ENCODE measurements at places on chromosomes 6 and 20.

DNA sequence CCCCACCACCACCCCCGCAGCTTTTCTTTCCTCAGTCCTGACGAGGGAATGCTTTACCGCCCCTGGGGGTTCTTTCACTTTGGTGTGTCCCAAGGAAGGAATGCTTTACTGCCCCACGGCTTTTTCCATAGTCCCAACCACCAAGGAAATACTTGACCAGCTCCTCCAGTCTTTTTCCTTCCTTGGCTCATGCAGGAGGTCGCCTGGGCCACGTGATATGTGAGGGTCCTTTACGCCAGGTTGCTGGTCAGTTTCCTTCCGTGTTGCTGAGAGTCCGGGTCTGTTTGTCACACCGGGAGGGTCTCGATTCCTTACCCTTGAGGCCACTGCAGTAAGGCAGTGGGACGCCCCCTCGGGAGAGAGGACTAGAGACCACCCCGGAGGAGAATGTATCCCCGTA, 58.9 kb upstream of the CDH4 start:
- no peak for DNase-seq

- DNase-seq, result peak; percentile 29
Measured at GRCh38 chr6:150016324-150017185, 8.8 kb downstream of the RAET1L start.

GRCh38 chr6:133512410-133513016, 271.4 kb downstream of the EYA4 start:
- peak; percentile 6 for DNase-seq

- DNase-seq, result no peak
Measured at GRCh38 chr6:100549406-100550167, 84.9 kb upstream of the SIM1 start.

DNA sequence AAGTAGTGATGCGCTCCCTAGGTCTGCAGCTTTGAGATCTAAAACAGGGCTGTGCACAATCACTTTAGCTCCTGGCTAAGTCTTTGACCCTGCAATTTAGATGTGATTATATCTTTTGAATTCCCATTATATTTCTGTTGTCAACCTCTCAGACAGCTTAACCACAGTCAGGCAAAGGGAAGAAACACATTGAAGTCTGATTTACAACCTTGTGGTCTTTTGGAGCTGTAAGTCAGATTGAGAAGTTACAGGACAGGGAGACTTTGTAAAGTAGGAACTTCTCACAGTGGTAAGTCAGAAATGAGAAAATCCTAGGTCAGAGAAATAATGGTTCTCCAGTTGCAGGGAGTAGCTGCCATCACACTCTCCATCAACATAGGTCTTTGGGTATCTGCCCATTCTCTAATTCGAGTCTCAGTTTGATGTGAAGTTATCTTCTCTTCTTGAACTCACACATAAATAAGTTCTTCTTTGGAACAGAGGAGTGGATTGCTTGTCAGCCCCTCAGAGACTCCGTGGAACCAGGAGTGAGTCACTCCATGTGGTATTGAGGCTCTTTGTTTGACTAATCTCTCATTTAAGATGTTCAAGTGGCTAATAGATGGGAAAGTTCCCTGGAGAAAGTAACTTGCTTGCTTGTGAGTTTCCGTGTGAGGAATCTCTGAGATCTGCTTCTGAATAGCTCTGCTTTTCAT, 35.0 kb upstream of the SGK1 start:
- DNase-seq, result peak; percentile 78

DNA sequence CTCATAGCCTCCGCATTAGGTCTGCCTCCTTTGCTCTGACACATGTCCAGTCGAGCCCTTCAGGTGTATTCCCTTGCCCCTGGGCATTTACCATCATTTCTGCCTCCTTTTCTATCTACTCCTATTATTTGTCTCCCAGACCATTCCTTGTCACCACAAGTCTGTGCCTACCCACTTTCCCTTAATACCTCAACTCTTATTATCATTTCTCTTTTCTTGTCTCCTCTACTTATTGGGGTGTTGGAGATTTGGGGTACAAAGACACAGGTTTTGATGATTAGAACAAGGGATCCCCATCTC, 1.4 kb downstream of the SYNGAP1 start:
- DNase-seq, result no peak

DNA sequence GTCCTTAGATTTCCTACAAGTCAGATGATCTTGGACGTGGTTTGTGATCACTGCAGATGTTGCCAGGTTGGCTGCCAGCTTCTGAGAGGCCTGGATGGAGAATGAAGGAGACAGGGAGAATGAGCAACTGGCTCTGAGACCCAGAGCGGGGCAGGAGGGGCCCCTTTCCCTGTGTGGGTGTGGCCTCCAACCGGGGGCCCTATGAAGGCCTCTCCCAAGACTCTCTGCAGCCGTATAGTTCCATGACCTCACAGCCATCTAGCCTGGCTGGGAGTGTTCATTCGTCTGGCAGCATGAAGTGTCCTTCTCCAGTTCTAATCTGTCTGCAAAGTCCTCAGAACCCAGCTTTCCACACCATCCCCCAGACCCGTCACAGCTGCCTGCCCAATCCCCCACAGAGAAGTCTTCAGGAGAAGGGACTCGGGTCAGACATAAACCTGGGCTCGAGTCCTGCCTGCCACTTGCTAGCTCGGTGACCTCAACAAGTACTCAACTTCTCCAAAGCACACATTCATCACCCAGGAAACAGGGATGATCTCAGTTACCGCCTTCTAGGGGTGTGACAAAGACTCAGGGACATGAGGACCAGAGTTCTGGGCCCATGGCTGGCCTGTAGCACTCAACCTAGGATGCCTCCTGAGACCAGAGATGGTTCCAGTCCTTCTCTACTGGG, 122.6 kb downstream of the EDN3 start:
- DNase-seq, result no peak

DNA sequence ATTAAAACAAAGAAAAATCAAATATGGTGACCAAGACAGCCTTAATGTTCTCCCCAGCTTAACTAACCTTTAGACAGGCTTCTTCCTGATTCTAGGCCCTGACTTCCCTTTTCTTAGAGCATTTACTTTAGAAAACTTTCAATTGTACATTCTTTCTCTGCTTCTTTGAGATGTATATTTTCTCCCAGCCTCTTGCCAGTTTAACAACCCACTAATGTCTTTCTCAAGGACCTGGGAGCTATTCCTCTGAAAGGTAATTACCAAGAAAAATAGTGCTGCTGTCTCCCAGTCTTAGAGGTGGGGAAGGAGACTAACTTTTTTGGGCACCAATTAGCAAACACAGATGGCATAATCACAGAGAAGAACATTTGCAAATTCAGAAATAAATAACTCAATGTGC, 62.8 kb upstream of the KCNQ5 start:
- DNase-seq, result no peak

- no peak for DNase-seq
Measured at GRCh38 chr20:62201173-62202082, 18.6 kb downstream of the MTG2 start.

DNA sequence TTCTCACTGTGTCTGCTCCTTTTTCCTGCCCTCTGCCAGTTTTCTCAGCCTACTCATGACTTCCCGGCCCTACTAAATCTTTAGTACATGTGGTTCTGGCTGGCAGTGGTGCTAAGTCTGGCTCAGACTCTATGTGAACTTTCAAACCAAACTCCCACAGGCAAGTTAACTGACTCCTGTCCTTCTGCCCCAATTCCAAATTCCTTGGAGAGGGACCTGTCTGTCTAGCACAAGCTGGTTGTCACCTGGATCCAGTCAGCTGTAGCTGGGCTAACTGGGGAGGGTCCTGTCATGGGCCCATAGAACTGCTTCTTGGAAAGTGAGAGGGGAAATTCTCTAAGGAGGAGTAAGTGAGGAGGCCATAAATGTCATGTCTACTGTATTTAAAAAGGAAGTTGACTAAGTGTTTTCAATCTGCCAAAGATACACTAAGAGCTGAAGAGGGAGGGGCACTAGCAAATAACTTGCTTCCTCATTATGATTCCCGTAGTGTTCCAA, 240.1 kb downstream of the KCNQ5 start:
- peak; percentile 36 for DNase-seq

GRCh38 chr6:112827793-112828192, 480.7 kb downstream of the RFPL4B start:
- peak; percentile 65 for DNase-seq

DNA sequence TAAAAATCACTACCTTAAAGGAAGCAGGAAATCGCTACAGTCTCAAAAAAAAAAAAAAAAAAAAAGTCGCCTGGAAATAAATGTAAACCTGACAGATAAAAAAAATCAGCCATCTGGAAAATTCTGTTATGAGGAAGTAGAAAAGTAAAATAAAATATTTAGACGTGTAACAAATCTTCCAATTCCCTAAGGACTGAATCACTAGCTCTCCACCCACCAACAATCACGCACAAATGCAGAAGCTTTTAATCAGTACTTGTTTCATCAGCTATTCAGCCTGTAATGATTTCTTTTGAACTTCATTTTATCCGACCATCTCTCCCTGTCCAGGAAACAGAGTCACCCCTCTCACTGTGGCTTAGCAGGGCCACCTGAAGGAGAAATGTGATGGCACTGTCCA, 59.0 kb downstream of the SLC23A2 start:
- DNase-seq, result no peak

DNA sequence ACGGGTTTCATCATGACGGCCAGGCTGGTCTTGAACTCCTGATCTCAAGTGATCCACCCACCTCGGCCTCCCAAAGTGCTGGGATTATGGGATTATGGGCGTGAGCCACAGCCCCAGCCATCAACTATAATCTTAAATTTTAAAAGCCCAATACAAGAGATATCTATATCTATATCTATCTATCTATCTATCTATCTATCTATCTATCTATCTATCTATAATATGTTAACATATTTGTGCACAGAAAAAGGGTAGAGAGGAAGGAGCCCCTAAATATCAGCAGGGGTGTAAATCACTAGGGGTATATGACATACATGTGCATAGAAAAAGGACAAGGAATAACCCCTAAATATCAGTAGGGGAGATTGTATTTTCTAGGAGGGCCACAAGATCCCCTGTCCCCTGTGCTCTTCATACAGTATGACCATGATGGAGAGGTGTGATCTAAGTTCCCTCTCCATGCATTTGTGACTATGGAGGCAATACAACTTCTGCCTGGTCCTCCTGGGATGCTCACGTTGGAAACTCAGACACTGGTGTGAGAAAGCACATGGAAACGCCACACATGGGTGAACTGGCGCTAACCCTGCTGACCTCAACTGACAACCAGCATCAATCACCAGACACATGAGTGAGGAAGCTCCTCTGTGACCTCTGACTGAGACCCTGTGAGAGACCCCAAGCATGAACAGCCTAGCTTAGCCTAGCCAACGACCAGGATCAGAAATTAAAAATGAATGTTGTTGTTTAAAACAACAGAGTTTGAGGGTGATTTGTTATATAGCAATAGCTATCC, 1.2 kb upstream of the SPATS1 start:
- peak; percentile 10 for DNase-seq

DNA sequence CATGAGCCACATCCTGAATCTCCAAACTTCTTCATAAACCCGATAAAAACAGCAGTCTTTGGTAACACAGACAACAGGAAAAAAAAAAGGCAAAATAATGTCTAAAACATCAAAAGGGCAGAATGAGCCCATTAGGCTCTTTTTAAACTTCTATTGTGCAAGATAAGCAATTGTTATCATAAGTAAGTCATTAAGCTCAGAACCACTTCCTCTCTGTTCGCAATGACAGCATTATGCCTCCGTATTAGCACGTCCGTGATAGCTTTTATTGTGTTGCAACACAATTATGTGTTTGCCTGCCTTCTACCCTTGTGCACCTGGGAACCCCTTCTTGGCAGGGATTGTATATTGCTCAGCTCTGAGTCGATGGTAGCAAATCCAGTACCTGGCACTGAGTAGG, 147.1 kb downstream of the LRFN2 start:
- DNase-seq, result peak; percentile 39

DNA sequence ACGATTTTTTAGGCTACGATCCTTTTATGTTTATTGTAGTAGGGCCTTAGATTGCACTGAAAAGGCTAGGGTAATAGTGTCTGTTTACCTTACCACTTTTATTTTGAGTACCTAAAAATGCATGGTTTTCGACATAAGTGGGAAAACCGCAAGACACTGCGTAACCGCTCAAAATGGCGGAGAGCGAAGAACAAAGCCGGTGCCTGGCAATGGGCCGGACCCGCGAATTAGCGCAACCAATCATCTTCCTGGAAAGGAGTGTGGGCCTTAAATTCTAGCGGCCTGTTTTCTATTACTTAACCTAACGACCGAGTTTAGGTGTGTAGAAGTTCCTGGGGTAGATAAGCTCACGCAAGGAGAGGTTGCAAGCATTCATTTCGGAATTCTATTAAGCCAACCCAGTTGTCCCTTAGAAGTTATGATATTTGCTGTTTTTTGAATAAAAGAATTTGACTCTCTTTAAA, 118.0 kb downstream of the HFE start:
- peak; percentile 87 for DNase-seq

DNA sequence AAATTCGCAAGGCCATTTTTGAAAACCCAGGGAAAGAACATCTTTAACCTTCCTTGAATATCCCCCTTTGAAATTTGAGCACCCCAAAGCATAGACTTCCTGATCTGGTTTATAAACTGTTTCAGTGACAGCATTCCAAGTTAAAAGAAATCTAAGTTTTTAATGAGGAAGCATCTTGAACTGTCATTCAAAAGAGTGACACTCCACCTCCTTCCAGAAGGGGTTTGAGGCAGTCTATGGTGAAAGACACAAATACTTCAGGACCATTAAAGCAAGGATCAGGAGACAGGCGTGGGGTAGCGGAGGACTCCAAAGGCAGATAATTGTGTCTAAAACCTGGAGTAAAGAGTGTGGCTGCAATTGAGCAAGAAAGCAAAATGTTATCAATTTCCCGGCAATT, 691 bp downstream of the GHRH start:
- DNase-seq, result no peak

- no peak for DNase-seq
Measured at GRCh38 chr6:72182337-72183246, 296.2 kb downstream of the RIMS1 start.

GRCh38 chr20:44133424-44133823, 53.6 kb downstream of the JPH2 start:
- DNase-seq, result no peak

- DNase-seq, result no peak
Measured at GRCh38 chr6:88881451-88881850, 82.0 kb downstream of the RNGTT start.

- no peak for DNase-seq
Measured at GRCh38 chr6:116931456-116931855, 54.4 kb downstream of the RFX6 start.

Measured in MV-4-11 (cell line).